Stimulated activated CD8-positive, alpha-beta memory T cell treated with anti-CD3 and anti-CD28 coated beads, Interleukin-7, amount 100 ng/mL, for 24 hours (primary cell): ENCODE measurements at places on chromosomes 6 and 20.

- DNase-seq: no peak
These were observed 92.5 kb downstream of the NCOA3 start for GRCh38 chr20:47594157-47594556.

DNA sequence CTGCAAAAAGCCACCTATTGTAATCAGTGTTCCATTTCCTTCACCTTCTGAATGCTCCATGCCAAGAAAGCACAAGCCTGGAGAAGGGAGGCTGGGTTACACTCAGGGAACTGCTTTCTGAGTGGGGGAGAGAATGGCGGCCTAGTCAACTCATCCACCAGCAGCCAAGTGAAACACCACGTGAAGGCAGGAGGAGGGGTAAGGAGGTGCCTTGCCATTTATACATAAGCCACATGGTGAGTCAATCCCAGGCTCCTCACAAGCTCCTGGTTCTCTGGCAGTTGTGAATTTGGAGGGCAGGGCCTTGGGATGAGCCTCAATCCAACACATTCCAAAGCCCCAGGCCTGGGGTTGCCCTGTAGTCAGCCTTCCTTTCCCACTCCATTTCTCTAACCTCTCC, 149.4 kb downstream of the CD24 start:
- no peak for DNase-seq

DNA sequence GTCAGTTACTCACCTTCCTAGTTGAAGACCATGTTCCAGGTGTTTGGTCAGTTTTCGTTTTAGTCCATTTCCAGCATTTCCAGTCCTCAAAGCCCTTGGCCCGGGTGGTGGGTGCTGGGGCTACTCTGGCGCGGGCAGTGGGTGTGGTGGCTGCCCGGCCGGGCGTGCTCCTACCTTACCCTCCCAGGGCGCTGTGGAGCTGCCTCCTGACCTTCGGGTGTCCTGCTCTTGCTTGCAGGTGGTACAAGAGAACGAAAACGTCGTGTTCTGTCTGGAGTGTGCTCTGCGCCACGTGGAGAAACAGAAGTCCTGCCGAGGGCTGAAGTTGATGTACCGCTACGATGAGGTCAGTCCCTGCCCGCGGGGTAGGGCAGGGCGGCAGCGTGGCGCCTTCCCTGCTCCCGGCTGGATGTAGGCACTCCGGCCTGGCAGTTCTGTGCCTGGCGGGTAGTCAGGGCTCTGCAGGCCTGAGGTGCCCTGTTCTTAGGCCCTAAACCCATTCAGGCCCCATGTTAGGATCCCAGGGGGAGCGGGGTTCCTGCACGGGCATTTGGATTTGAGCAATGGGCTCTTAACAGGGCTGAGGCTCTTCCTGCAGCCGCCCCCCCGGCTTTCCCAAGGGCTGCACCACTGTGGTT, 145.8 kb downstream of the DTNBP1 start:
- DNase-seq: no peak

GRCh38 chr6:158629367-158630221, 14.9 kb downstream of the DYNLT1 start:
- no peak for DNase-seq

DNA sequence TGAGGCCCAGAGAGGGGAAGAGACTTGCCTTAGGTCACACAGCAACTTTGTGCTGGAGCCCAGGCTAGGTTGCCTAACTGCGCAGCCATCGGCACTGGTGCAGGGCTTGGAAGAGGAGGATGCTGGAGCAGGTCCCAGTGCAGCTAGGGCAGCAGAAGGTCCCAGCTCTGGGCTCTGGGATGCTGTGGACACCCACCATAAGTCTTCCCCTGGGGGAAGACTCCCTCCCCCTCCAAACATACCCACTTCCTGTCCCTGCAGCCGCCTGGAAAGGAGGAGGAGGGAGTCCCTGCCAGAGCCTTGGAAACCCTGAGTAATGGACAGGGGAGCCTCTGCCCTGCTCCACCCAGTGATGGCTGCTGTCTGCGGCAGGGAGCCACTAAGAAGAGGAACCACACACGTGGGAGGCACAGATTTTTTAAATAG, 93.6 kb downstream of the NCR2 start:
- no peak for DNase-seq

GRCh38 chr6:75467966-75468365, 25.6 kb downstream of the FILIP1 start:
- no peak for DNase-seq

- no peak for DNase-seq
These were observed 65.4 kb downstream of the GPR6 start for GRCh38 chr6:110043366-110043994.

GRCh38 chr20:9068841-9069663, at the start of gene PLCB4:
PLCB4 (plus strand) TSS chr20:9069087; CDS start chr20:9307815, 238,728 bp downstream.
- DNase-seq: no peak

DNA sequence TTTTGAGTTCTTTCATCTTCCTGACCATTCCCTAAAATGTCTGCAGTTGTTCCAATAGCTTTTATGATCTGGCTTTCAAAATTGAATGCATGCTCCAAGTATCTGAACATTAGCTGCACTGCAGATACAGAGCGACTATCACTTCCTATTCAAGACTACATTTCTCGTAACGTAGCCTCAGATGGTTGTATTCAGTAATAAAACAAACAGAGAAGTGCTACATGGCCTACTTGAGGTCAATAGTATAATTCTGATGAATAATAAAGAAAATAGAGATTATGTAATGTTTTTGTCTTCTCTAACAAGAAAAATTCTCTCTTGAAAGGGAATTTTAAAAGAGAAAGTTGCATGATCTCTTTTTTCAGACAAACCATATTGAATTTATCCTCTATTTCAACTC, 333.9 kb upstream of the IRAK1BP1 start:
- DNase-seq: no peak

GRCh38 chr20:37343212-37343993, 2.5 kb upstream of the SRC start:
- DNase-seq: no peak

GRCh38 chr6:38236631-38237030, 403.1 kb downstream of the BTBD9 start:
- DNase-seq: no peak

DNA sequence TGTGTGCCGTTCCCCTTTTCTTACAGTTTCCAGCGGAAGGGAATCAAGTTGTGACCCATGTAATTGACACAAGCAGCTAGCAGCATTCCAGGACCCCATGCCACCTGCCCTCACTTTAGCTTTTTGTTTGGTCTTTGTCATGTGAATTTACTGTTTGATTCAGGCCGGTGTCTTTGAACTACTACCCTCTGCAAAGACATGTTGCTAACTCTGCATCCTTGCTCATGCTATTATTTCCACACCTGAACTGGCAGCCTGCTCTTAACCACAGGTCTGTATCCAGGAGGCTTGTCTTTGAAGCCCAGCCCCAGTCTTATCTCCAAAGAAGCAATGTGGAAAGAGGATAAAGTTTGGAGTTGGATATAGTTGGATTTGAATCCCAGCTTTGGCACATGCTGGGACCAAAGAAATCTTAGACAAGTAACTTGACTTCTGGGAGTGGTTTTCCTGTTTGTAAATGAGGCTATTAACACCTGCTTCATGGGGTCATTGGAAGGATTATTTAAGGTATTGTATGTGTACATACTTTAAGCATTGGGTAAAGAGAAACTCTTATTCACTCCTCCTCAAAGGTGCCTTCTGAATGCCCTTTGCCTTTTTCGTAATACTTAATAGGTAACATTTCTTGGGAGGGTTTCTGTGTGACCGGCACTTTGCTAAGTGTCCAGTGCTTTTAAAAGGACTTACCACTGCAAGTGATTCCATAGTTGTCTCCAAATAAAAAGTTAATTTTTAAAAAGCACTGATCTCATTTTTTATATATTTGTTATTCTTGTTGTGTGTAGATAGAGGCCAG, 52.4 kb downstream of the RALY start:
- no peak for DNase-seq

- DNase-seq: no peak
These were observed 225.5 kb downstream of the SYNDIG1 start for GRCh38 chr20:24694727-24695528.

DNA sequence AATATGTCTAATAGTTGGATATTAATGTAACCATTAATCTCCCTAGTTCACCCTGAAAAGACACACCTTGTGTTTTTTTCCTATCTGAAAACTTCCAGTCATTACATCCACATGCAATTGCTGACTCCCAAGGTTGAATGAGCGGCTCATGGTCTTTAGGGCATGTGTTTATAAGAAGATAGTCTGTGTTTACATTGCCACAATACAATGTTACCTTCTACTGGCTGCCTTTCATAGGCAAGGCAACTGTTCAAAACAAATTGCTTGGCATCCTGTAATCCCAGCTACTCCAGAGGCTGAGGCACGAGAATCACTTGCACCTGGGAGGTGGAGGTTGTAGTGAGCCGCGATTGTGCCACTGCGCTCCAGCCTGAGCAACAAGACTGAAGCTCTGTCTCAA, 86.8 kb upstream of the SHLD1 start:
- no peak for DNase-seq

GRCh38 chr6:47772359-47772758, 9.5 kb upstream of the OPN5 start:
- no peak for DNase-seq

- DNase-seq: no peak
These were observed 4.6 kb upstream of the C2 start for GRCh38 chr6:31922942-31923341.

- no peak for DNase-seq
These were observed 63.3 kb downstream of the SMLR1 start for GRCh38 chr6:130890521-130890971.

GRCh38 chr20:15047042-15047441, 709.6 kb upstream of the FLRT3 start:
- DNase-seq: no peak

- DNase-seq: no peak
These were observed 224.2 kb downstream of the DLL1 start for GRCh38 chr6:170066679-170067078.

DNA sequence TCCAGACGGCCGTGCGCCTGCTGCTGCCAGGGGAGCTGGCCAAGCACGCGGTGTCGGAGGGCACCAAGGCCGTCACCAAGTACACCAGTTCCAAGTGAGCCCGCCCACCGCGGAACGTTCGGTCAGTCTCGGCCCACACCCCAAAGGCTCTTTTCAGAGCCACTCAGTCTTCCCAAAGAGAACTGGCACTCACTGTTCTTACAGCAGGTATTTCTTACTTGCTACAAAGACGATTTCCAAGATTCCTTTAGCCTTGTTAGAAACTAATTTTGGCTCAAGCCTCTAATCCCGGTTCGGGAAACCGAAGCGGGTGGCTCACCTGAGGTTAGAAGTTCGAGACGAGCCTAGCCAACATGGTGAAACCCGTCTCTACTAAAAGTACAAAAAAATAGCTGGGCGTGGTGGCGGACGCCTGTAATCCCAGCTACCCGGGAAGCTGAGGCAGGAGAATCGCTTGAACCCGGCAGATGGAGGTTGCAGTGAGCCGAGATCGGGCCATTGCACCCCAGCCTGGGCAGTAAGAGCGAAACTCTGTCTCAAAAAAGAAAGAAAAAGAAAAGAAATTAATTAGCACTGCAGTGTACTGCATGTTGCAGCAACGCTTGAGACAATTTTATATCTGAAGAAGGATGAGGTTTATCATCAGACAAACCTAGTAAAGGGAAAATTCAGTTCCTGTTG, 73.1 kb downstream of the OR2B2 start:
- no peak for DNase-seq

DNA sequence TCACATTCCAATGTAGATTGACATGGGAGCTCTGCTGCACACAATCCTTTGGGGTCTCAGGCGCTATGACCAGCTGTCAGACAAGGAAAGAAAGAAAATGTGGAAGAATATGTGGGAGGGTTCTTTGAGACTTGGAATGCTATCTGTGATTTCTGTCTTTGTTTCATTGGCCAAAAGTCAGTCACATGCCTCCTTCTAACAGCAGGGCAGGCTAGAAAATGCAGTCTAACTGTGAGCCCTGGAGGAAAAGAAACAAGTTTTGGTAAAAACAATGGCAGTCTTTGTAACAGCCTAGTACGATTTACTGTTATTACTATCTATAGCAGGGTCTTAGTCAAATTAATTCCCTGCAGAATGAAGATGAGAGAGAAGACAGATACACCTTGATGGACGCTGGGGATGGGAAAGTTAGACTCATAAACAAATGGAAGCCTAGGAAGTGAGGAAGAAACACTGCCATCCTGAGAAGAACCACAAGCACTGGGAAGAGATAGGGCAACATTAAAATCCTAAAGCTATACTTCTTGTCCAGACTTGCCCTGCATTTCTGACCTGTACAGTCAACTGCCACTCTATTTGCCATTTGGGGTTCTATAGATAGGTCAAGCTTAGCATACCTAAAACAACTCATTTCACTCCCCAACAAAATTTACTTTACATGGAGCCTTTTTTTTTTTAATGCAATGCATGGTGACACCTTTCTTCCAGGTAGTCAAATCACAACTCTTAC, 833.0 kb downstream of the KIF16B start:
- no peak for DNase-seq

- no peak for DNase-seq
These were observed 600 bp upstream of the SYNJ2 start for GRCh38 chr6:157981132-157981394.

GRCh38 chr6:106519460-106520394, 109.6 kb downstream of the RTN4IP1 start:
- DNase-seq: peak; percentile 55

GRCh38 chr6:167446046-167446445, 121.2 kb downstream of the TTLL2 start:
- no peak for DNase-seq

- no peak for DNase-seq
These were observed 5.7 kb downstream of the SOD2 start for GRCh38 chr6:159687341-159687740.

- DNase-seq: no peak
These were observed 405.6 kb downstream of the BTBD9 start for GRCh38 chr6:38234141-38234540.

GRCh38 chr20:32433311-32434021, 75.3 kb downstream of the ASXL1 start:
- no peak for DNase-seq

- no peak for DNase-seq
These were observed 12.8 kb upstream of the SNAI1 start for GRCh38 chr20:49969946-49970345.

DNA sequence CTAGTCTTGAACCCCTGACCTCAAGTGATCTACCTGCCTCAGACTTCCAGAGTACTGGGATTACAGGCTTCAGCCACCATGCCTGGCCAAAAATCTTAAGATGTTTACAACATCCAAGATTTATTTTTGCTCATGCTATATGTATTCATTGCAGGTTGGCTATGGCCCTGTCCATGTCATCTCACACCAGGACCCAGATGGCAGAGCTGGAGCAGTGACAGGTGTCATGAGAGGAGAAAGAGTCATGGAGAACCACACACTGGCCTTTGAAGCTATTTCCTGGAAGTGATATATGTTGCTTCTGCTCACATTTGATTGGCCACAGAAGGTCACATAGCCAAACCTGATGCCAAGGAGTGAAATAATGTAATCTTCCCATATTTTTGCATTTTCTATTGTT, 13.8 kb upstream of the DDR1 start:
- no peak for DNase-seq
